ENCODE measurements at places on chromosomes 5 and 9. TPM values are rescaled to one million over a fixed set of nuclear protein-coding genes. Genes with fewer than 3 reads are reported as not detected.

Gene ITGA1
- 12.6 TPM for total RNA-seq

Gene ATP10B
- not detected for total RNA-seq

Gene GPX3
- 126 TPM for total RNA-seq

Gene ACOT12
- 2.0 TPM for total RNA-seq

Gene FBP2
- not detected for total RNA-seq

Gene OR1L1
- total RNA-seq, result not detected
